ENCODE measurements at places on chromosomes 7 and 10.

DNA sequence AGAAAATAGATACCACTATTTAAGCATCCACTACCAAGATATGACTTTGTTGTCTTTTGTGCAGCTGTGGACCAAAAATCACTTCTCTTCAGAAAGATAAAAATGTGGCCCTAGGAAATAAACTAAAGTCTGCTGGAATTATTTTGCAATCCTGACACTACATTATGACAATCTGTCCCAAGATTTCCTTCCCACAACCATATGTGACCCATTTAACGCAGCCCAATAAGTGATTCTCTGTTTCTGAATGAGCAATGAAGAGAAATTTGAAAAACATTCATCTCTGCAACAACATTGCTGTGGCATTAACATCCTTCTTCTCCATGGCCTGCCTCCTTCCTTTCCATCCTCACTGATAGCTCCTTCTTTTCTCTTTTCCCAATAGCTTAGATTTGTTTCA is 212.0 kb downstream of the TSPAN12 start:
- no peak for DNase-seq

DNA sequence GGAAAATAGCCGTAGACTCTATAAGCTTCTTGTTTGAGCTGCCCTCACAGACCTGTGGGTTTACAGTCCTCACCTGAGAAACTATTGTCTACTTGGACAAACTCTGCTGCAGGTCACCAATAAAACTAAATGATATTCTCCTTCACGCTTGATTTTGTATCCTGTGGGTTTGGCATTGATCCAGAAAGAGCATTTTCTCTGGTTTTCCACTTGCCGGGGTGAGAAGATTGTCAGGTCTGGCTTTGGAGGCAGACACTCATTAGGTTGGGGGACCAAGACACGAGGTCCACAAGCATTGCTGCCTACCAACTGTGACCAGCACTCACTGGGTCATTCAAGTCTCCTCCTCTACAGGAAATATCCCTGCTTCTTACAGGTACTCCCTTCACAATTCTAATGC is 68.5 kb downstream of the CDC14C start:
- DNase-seq, result no peak

DNA sequence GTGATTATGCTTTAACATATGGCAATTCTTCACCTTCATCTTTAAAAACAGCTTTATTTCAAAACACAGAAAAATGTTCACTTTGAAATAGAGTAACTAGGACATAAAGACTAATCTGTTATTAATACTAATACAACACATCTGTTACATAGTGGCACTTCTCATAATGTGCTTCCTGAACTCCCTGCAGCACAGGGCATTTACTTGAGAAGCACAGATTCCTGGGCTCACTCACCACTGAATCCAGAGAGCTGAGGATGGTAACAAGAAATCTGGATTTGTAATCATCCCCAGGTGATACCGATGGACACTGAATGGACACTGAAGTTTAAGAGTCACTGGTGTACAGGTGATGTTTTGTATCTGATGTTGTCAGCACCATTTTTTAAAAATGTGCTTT is 96.1 kb downstream of the COL28A1 start:
- no peak for DNase-seq

- no peak for DNase-seq
Observed at GRCh38 chr7:99000904-99001465, 122.7 kb downstream of the TRRAP start.

- DNase-seq, result peak; percentile 37
Observed at GRCh38 chr10:23516530-23516929, 77.7 kb downstream of the OTUD1 start.

- DNase-seq, result no peak
Observed at GRCh38 chr10:85594239-85594638, 772.4 kb downstream of the GRID1 start.

DNA sequence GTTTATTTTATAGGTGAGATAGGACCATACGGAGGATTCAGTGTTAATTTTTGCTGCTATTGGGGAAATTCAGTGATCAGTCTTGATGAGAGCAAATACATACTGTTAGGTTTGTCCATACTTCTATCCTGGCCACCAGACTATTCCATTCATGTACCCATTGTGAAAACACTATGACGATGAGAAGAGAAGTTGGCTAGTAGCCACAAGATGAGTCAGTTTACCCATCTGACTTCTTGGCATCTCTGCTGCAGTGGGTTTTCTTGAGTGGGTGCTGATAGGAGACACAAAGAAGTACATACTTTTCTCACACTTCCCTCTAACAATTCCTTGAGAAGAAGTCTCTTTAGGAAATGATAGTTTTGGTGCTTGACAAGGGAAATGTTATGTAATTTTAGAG is 133.1 kb downstream of the TFPI2 start:
- peak; percentile 12 for DNase-seq
